T-cell (primary cell): ENCODE measurements at places on chromosomes 6 and 20. TPM values are rescaled to one million over a fixed set of nuclear protein-coding genes. Genes with fewer than 3 reads are reported as not detected.

The TMC2 gene
- not detected for total RNA-seq

The EIF6 gene
- 44.5 TPM for total RNA-seq

The ACTL10 gene
- 1.3 TPM for total RNA-seq

The SLC22A2 gene
- not detected for total RNA-seq

The DZANK1 gene
- 2.8 TPM for total RNA-seq

The DAAM2 gene
- not detected for total RNA-seq

The VEGFA gene
- 8.9 TPM for total RNA-seq

The CRIP3 gene
- 1.3 TPM for total RNA-seq

The TMEM244 gene
- total RNA-seq, result not detected

The PRDM1 gene
- total RNA-seq, result 55.4 TPM

The SIRPD gene
- 0.23 TPM for total RNA-seq

The SLC24A3 gene
- total RNA-seq, result 0.20 TPM

The UST gene
- 1.9 TPM for total RNA-seq

The ELOVL2 gene
- 0.06 TPM for total RNA-seq

DNA sequence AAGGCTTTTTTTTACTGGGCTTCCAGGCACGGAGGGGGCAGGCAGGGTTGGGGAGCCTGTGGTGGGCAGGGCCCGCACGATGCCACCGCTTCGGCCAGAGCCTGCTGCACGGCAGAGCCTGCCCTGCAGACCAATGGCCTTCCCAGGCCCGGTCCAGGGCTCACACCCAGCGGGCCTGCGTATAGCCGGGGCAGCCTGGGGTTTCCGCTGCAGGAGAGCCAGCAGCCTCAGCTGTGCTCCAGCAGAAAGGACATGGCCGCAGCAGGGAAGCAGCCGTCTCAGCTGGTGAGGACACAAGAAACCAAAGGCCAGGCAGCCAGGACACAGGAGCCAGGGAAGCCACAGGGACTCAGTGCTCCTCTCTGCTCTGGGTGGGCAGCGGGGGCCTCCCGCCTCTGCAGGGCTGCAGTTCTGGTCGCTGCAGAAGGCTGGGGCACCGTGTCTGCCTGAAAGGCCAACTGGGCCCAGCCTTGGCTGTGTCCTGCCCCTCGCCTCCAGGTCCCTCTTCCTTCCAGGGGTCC is 90.6 kb downstream of the TTLL2 start:
- no peak for DNase-seq

DNA sequence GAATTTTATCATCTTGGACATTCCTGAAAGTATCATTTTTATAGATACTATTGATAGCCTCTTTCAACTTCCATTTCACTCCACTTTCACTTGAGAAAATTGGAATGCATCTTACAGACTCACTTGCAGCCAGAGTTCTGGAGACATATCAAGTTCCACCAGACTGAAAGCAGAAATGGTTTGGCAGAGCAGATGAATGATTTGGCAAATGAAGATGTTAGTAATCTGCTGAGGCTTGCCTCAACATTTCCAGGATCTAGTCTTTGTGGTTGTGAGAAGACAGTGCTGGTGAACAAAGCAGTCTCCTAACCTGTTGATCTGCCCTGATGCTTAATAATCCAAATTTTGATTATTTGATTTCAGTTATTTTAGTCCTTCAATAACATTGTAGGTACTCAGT is 202.6 kb downstream of the TRDN start:
- no peak for DNase-seq

GRCh38 chr20:61596687-61597330 is 344.7 kb downstream of the CDH4 start:
- DNase-seq, result no peak

DNA sequence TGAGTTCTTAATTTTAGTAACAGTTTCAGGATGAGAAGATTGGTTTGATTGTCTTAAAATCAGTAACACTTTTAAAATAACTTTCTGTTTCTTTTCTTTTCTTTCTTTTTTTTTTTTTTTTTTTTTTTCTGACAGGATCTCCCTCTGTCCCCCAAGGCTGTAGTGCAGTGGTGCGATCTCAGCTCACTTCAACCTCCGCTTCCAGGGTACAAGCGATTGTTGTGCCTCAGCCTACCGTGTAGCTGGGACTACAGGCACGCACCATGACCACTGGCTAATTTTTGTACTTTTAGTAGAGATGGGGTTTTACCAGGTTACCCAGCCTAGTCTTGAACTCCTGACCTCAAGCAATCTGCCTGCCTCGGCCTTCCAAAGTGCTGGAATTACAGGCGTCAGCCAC is 33.7 kb upstream of the KCNQ5 start:
- DNase-seq, result no peak

- DNase-seq, result no peak
Measured at GRCh38 chr20:45253261-45253660, 1.1 kb downstream of the SLPI start.

- DNase-seq, result no peak
Measured at GRCh38 chr6:78465059-78465634, 402.2 kb upstream of the IRAK1BP1 start.

GRCh38 chr20:59559024-59559817 is 45.1 kb upstream of the PHACTR3 start:
- no peak for DNase-seq

DNA sequence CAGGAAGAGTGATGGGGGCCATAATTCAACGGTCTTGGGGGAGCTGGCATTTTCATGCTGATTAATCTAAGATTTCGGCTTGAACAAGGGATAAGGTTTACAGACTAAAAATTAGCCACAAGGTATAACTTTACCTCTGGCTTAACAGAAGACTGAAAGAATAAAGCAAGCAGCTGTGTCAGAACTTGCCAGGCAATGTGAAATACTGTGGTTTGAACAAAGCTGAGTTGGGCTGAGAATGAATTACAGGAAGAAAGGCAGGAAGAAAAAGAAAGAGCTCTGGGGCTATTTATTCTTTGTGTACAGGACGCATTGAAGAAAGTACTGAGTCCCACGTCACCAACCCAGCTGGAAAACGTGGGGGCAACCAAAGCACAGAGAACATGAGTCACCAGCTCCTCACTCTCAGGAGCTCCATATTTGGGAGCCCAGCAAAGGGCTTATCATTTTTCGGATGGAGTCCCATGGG is 121.5 kb upstream of the NEDD9 start:
- DNase-seq, result peak; percentile 16

DNA sequence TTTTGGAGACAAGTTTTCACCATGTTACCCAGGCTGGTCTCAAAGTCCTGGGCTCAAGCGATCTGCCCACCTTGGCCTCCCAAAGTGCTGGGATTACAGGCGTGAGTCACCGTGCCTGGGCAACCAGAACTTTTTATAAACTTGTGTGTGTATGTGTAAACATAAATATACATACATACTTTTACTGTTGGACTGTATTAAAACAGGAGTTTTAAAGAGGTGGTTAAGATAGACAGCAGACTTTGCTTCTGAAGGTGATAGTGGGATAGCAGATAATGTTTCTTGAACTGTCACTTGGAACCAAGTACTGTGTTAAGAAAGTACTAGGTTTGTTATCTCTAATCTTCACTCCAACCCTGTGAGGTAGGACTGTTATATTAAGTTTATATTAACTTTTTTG is 28.6 kb upstream of the MAPK13 start:
- no peak for DNase-seq

DNA sequence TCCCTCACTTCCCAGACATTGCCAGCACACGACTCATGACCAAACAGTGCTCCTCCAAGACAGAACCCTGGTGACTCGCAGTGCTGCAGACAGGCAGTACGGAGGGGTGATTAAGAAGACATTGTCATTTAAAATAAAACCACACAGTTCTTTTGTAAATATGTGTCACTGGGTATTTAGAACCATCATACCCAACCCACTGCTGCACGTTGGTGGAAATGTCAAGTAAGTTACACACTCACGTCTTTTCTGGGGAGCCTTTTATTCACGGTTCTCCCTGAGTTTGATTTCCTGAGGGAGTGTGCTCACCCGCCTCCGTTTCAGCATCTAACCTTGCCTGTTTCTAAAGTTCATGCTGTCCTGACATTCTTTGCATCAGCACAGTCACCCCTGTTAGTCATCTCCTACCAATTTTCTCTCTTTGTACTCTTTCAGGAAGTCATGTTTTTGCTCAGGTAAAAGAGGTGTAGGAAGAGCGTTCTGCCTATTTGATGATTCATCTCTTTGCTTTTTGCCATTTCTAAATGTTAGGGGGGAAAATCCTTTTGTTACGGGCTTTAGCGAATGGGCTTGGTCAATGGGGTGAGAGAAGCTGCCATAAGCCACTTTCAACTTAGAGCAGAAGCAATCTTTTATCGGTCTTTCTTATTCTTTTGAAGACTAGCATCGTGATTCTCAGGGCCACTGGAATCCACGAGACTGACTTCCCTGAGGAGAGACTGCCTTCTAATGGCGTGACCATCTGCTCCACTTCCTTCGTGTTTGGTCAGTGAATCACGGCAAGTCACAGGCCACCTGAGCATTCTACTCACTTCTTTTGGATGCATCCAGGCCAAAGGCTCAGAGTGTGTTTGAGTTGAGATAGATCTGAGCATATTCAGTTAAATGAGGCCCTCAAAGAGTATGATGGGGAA is 512.8 kb upstream of the JARID2 start:
- no peak for DNase-seq

- no peak for DNase-seq
Measured at GRCh38 chr20:17611540-17612286, 41.8 kb downstream of the DSTN start.

DNA sequence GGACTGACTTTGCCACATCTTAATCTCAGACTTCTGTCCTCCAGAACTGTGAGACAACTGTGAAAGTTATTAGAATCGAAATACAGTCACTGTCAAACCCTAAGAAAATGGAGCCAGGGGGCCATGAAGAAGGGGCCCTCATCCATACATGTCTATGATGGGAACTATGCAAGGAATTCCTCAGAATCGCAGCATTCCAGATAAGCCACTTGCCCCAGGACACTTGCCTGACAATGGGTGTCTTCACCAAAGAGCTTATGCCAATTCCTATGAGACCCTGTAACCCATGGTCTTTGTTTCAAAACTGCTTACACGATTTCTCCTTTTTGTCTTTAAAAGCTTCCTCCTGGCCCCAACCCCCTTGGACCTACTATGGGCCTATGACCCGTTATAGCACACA is 90.4 kb upstream of the FOXP4 start:
- DNase-seq, result no peak

DNA sequence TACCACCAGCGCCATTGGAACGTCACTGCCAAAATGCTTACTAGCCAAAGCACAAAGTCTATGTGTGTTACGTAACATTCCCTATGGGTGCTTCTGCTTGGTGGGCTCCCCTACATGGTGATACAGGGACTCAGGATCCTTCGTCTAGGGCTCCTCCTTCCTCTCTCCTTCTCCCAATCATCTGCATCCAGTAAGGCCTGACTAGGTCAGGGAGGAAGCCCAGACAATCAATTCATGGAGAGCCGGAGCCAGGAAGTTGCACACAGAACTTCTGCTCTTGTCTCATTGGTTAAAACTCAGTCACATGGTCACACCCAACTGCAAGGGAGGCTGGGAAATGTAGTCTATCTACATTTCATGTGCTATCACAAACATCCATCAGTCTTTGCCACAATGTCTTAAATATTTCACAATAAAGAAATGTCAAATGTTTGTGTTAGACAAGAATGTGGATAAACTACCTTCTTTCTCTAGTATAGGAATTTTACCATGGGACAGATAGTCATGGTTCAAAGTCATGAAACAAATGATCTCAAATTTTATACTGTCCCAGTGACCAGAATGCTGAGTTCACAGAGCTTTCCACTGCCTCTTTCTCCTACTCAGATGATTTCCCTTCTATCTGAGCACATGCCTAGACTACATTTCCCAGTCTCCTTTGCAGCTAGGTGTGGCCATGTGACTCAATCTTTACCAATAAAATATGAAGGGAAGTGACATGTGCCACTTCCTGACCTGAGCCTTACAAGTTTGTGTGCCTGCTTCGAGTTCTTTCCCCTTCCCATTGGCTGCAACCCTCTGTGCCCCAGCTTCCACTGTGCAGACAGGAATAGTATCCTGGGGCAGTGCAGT is 9.3 kb upstream of the KCNK15 start:
- DNase-seq, result no peak

DNA sequence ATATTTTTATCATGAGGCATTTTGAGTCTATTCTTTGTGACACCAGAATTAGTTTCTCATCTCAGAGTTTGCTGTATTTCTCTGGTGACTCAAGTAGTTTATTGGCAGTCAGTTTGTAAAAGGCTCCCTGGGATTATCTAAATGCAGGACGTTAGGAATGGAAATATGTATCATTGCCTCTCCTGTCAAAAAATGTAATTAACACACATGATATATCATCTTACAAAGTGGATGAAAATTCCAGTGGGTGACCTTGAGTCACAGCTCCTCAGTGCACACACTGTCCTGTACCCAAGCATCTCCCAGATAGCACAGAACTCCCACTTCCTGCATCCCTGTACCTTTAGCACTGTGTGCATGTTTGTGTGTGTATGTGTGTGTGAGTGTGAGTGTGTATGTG is 258.6 kb downstream of the LAMA2 start:
- DNase-seq, result no peak

GRCh38 chr6:133115946-133116345 is 125.2 kb upstream of the EYA4 start:
- no peak for DNase-seq

DNA sequence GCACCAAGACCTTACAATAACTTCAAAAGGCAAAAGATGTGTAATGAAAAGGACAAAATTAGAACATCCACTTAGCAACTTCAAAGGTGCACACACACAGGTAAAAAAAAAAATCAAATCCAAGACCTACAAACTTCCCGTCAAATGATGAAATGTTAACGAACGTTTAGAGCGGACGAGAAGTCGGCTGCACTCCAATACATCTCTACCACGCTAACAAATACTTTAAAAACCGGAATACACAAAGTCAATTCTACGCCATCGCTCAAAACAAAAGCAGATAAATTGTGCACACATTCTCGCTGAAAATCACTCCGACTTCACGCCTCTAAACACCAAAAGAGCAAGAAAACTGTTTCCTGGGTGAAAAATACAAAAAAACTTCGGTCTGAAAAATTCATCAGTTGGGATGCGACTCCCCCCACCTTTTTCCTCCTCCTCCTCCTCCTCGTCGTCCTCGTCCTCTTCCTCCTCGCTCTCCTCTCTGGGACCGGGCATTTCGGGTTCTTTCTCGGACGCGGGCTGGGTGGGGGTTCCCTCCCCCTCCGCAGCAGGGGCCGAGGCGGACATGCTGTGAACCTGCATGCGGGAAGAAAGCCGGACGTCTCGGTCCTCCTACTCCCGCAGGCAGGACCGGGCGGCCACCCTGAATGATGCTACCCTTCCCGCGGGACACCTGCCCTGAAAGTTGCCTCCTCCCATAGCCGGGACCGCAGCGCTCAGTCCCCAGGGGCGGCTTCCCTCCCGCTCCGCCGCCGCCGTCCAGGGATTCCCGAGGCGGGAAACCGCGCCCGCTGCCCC is 712 bp downstream of the DEK start:
- DNase-seq, result no peak

GRCh38 chr6:146898069-146898887 is 299.5 kb downstream of the ADGB start:
- no peak for DNase-seq

DNA sequence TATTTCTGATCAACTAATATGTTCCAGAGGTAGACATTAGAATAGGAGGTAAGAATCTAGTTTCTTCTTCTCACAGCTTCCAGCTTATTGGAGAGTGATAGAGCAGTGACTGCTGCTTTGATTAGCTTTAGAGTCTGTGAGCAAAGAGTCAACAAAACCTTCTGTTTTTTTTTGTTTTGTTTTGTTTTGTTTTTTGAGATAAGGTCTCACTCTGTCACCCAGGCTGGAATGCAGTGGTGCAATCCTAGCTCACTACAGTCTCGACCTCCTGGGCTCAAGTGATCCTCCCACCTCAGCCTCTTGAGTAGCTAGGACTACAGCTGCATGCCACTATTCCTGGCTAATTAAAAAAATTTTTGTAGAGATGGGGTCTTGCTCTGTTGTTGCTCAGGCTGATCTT is 39.3 kb downstream of the TSBP1 start:
- DNase-seq, result no peak
